HEK293T (cell line): ENCODE measurements at places on chromosomes 5 and 9.

- peak; percentile 10 for DNase-seq
Observed at GRCh38 chr9:113221800-113222481, 597 bp downstream of the SLC31A1 start.

- no peak for DNase-seq
Observed at GRCh38 chr9:118362123-118362522, 657.9 kb downstream of the TLR4 start.

- no peak for DNase-seq
Observed at GRCh38 chr9:20477940-20478620, 144.2 kb downstream of the MLLT3 start.

DNA sequence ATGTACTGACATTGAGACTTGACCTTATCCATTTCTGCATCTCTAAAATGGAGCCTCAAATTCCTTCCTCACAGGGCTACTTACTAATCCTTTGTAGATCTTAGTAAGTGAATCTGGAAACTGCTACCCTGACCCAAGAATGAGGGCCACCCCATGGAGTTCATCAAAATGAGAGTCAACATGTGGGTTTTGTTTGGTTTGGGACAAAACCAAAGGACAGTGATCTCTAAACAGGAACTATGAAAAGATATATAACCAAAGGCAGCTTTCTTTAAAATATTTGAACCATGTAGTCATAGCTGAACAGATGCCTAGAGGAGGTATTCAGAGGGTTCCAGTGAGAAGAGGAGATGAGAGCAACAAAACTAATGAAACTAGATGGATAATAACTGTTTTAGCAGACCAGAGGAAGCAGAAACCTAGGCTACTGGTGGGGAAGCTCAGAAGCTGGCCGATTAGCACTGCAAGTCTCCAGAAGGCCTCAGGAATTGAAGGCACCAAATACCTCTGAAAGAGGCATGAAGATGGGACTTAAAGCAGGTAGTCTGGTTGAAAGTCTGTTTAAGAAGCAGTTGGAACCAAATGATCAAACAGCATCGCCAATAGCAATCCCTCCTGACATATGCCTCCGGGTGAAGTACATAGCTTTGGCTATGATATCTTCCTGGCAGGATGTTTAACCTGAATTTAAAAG, 45.8 kb downstream of the THOC3 start:
- peak; percentile 6 for DNase-seq

DNA sequence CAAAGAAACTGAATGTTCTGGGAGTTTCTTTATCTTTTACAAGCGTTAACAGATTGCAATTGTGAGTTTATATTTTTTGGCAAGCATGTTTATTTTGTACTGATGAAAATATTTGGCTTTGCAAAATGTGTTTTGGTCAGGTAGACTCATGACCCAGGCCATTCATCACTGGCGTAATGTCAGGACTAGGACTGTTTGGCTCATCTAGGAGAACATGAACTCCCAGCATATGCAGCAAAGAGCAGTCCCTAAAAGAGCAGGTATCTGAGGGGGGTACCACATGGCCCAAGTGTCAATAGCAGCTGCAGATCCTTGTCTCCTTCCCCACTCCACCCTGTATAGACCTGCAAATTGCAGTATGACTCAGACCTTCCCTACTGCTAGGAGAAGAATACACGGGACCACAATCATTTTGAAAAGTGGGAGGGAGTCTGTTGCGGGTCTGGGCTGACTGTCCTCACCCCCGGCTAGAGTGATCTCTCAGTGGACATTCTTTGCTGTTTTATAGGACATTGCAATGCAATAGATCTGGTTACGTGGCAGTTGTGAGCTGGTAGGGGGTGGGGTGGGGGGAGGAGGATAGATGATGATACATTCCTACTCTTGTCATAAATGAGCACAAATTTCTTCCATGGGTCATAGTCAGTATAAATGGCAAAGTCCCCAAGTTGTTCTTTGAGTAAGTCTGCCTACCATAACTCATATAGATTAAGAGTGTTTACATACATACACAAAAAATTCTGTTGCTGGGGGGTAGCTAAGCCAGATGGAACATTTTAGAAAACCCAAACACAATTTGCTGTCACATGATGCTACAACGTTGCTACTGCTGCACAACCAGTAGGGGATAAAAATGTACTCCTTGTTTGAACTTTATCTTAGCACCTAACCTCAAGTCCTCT, 20.8 kb upstream of the SNCAIP start:
- DNase-seq = no peak

DNA sequence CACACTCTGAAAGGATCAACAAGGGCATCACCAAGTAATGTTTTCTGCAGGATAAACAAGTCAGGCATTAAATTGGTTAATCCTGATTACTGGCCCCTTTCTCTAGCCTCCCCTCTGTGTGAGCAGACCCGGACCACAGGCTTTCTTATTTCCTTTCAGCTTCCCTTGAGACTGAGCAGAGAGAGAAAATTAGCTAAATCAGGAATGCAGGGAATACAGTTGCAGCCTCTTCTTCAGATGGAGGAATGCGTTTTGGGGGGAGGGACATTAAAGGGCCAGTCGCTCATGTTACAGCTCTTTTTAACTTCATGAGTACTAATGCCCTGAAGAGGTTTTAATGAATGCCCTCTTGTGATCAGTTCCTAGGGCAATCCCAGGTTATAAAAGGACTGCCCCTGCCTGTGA, 19.8 kb downstream of the PCDHAC2 start:
- no peak for DNase-seq

DNA sequence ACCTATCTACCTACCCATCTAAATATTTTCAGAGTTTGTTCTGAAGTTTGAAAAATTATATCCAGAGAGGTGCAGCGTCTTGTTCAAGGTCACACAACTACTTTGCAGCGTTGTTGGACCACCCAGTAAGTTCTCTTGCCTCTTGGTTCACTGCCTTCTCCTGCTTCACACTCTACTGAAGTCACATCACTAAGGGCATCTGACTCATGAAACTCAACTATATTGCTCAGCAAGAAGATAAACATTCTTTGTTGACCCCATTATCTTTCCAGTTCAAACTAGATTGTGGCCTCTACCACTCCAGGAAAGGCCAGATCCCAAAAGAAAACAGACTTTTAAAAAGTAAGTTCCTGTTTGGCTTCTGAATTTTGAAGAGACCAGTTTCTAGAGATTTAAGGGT, 326.9 kb downstream of the SLIT3 start:
- no peak for DNase-seq

DNA sequence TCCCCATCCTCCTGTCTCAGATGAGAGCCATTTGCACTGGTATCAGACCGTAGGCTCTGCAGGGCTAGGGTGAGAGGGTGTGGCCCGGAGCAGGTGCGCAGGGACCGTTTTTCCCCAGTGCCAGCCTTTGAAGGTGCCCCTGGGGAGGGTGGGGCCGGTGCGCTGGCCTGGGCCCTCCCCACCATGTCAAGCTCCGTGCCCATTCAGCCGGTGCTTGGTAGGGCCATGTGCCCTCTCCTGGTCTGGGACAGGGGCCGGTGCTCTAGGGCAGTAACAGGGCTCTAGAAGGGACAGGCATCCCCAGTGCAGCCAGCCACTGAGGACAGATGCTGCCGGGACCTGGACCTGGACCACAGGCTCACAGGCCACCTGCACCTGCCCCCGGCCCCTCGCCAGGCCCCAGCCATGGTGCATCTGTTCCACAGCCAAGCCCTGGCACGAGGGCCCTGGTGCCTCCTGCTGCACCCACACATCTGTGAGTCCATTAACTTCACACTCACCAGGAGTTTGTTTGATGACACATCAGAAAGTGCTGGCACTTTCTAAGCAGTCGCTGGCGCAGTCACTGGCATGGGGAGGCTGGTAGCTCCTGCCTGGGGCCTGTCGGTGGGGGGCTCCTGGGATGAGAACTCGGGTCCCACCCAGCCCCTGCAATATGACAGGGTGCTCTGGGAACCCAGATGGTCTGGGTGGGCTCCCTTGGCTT, 5.0 kb upstream of the QRFP start:
- no peak for DNase-seq

- DNase-seq = no peak
Observed at GRCh38 chr5:151745071-151745705, 13.2 kb downstream of the ATOX1 start.

GRCh38 chr9:116870566-116870965, 183.5 kb downstream of the TRIM32 start:
- DNase-seq = no peak
